ENCODE measurements at places on chromosomes 2 and 18.

- no peak for DNase-seq
Measured at GRCh38 chr2:65620524-65620923, 188.1 kb upstream of the SPRED2 start.

GRCh38 chr2:68716604-68717304 is 17.9 kb upstream of the ARHGAP25 start:
- DNase-seq, result no peak

DNA sequence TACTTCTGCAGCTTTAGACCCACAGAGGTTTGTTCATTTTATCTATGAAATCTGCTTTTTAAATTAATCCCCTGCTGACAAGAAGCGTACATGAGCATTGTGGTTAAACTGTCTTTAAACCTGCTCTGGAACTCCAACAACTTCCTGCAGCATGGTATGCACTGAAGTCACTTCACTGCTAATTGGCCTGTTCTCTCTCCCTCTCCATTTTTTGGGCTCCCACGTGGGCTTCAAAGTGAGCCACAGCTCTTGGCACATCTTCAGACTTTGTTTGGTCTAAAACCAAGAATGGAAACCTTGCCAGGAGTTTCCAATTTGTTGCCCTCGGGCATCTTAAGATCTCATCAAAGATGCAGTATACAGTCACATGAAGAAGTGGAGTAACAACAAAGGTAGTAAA is 311.4 kb downstream of the LRRTM1 start:
- DNase-seq, result no peak

DNA sequence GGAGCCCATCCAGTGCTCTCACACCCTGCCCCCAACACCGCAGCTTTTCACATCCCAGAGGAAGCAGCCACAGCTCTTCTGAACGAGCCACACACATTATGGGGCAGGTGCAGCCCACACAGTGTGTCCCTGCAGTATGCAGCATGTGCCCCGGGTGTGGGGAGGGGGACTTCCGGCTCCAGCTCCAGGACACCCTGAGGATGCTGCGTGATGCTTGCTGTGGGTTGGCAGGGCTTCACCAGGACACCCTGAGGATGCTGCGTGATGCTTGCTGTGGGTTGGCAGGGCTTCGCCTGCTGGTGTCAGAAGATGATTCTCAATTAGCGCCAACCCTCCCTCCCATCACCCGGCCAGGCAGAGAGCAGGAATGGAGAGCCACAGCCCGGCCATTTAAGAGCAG is 193.9 kb downstream of the EIPR1 start:
- no peak for DNase-seq

All from activated naive CD4-positive, alpha-beta T cell treated with anti-CD3 and anti-CD28 coated beads, Interleukin-2, amount 50 U/mL, for 72 hours (primary cell).